Hippocampal formation (tissue), 2 donors: ENCODE measurements at places on chromosomes 4 and X.

GRCh38 chrX:40531056-40531826 is 49.5 kb upstream of the ATP6AP2 start:
- DNase-seq: no peak

GRCh38 chrX:20527041-20527440 is 260.3 kb upstream of the RPS6KA3 start:
- DNase-seq: no peak

GRCh38 chrX:103362474-103362873 is 6.2 kb downstream of the TCEAL9 start:
- DNase-seq: no peak

- DNase-seq: no peak
These were observed 205.4 kb downstream of the DCLK2 start for GRCh38 chr4:150283689-150284088.

DNA sequence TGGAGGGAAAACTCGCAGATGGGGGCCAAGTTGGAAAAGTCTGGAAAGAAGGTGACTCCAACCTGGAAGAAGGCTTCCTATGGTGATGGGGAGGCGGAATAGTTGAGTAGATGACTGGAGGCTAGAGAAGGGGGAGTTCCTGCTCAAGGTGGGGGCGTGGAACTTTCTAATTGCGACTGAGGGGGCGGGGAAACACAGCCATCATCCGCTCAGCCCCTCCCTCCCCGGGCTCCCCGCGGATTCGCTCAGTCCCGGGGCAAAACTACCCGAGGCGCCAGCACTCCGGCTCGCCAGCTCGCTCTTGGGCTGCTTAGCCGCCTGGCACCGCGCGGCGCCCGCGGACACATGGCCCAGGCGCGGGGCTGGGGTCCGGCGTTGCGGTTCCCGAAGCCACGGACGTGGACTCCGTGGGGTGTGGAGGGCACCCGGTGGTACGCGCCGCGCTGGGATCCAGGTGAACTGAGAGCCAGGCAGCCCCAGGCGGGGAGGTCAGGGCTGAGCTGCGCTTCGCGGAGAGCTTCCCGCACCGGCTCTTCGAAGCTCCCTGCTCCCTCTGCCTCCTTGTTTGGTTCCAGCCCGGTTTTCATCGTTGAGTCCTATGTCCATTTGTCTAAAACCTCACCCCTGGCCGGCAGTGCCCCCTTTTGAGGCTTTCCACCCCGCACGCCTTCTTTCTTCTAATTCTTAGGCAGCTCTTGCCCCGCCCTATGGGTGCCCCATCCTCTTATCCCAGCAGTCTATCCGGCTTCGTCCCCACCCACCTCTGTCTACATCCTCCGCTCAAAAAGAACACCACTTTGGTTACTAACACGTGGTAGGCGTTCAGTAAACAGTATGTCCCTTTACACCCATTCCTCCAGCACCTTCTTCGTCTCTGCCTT is 38.9 kb downstream of the STARD8 start:
- DNase-seq: no peak

DNA sequence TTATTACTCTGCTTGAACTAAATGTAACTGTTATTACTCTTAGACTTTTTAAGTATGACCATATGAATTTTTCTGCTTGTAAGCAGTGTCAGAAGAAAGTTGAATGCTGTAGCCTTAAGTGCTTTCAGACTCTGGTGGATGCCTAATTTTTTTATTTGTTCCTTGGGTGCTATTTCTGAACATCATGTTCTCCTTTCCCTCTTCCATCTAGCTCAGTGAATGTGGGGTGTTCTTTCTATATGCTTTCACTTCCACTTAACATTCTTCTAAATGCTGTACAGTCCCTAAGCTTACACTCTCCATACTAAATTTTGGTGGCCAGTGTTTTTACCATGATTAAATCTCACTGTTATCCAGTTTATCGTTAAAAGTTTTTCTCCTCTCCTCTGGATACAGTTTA is 3.6 kb downstream of the DCK start:
- no peak for DNase-seq

- DNase-seq: no peak
These were observed 94.3 kb downstream of the CT47B1 start for GRCh38 chrX:120781403-120781802.

DNA sequence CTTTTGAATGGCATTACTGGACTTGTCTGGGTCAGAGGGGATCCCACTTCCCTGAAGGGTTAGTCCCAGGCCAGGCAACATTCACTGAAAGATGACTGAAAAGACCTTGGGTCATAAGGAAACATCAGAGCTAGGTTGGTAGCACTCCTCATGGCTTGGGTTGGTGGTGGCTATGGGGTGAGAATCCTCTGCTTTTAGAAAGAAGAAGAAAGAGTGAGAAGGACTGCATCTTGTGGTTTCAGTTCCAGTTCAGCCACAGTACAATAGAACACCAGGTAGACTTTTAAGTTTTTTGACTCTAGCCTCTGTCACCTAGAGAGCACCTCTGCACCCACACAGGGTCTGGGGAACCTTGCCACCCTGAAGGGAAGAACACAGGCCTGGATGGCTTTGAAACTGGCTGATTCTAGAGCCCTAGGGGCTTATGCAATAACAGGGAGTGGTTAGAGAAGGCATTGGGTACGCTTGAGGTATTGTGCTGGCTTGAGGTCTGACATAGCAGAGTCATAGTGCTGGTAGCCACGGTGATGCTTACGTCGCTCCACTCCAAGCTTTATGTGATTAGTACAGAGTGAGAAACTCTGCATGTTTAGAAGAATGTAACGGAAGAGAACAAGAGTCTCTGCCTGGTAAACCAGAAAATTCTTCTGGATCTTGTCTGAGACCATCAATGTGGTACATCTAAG is 36.5 kb downstream of the PRR32 start:
- no peak for DNase-seq
